BJ (cell line): ENCODE measurements at places on chromosomes 12 and 14.
A peak's percentile ranks its signal among the peaks of the same experiment; 100 is the strongest.

- no peak for DNase-seq
Observed at GRCh38 chr12:18586581-18586980, 151.2 kb downstream of the PLCZ1 start.

DNA sequence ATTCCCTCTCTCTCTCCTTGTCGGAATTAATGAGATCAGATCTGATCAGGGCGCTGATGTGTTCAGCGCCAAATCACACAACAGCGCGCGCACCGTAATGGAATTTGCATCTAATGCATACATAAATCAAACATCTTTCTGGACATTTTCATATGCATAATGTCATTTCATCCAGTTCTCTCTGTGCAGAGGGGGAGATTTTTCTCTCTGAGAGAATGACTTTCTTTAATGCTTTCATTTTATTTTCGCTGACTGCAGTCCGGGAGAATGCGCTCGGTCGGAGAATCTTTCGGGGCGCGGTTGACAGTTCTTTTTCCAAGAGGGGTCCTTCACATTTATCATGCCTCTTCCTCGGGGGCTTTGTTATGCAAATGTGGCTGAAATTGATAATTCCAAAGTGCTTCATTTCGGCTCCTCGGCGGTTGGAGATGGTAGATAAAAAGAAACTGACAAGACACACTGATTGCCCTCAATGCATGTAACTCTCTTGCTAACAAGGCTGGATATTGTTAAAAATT is 615.9 kb downstream of the VRK1 start:
- no peak for DNase-seq

GRCh38 chr12:78164154-78164553 is 333.5 kb downstream of the NAV3 start:
- no peak for DNase-seq

GRCh38 chr12:40469736-40470135 is 222.5 kb upstream of the CNTN1 start:
- no peak for DNase-seq

GRCh38 chr14:60273956-60274355 is 24.9 kb downstream of the PPM1A start:
- no peak for DNase-seq

DNA sequence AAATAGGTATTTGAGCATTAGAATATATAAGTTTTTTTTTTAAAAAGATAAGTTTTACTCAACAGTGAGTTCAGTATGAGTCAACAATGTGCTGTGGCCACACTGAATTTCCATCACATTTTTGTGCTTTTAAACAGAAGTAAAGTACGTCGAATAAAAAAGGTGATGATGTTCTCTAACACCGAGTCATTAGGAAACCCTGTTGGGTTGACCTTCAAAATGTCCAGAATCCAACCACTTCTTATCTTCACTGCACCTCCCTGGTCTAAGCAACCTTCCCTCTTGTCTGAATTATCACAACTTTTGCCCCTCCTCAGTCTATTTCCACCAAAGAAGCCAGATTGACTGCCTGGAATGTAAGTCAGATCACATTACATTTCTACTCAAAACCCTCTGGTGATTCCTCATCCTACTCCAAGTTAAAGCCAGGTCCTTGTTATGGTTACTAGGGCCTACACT is 43.0 kb upstream of the SYCP3 start:
- peak; percentile 17 for DNase-seq
